ENCODE measurements at places on chromosomes 2 and 18. TPM values are rescaled to one million over a fixed set of nuclear protein-coding genes. Genes with fewer than 3 reads are reported as not detected.
A peak's percentile ranks its signal among the peaks of the same experiment; 100 is the strongest.

DNA sequence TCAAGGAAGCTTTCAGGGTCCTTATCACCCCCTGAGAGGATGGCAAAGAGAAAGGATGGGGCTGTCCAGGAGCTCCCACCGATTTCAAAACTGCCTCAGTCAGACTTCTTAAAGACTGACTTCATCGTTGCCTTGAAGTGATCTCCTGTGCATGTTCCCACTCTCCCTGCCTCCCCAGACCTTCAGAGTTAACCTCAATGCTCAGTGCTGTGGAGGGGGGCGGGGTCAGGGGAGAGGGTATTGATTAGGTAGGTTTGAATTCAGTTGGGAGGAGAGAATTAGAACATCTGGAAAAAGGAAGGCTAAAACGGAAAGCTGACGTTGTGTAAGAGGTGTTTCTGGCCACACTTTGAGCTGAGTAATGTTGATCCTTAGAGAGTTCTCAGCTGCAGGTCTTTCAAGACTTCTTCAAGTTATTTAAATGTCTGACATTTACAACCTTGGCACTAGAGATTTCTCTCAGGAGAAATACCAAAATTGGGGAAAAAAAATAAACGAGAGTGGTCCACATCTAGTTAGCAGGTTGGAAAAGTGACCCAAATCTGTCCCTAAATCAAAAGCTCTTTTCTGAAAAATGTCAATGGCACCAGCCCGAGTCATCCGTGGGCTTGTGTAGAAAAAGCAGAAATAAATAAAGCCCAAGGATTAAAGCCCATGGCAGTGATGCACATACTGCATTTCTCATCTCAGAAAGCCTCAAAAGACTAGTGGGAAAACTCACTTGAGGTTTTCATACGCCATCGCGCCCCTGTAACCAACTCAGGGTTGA, 134.7 kb upstream of the EPAS1 start:
- peaks cover 4% of the 10 kb centered on the region for H3K4me1 ChIP-seq
- H3K27me3 ChIP-seq, result no peaks in the 10 kb centered on the region
- no peak overlapping the region for H3K4me3 ChIP-seq
- no peak overlapping the region for H3K27ac ChIP-seq
- DNase-seq, result no peak

- no peak overlapping the region for H3K4me3 ChIP-seq
- DNase-seq, result no peak
- peaks cover 65% of the 10 kb centered on the region for H3K27me3 ChIP-seq
- H3K36me3 ChIP-seq, result peaks cover 7% of the 10 kb centered on the region
- no peak overlapping the region for H3K27ac ChIP-seq
- H3K4me1 ChIP-seq, result peaks cover 4% of the 10 kb centered on the region
Measured at GRCh38 chr2:85137156-85137555, 4.0 kb downstream of the TCF7L1 start.

GRCh38 chr18:22332590-22332989, 85.1 kb downstream of the CTAGE1 start:
- no peaks in the 10 kb centered on the region for H3K4me1 ChIP-seq
- H3K36me3 ChIP-seq, result no peaks in the 10 kb centered on the region
- H3K27me3 ChIP-seq, result no peaks in the 10 kb centered on the region
- no peak for DNase-seq
- H3K4me3 ChIP-seq, result no peak overlapping the region

GRCh38 chr18:60049172-60049571, 149.4 kb downstream of the PMAIP1 start:
- no peak for DNase-seq
- H3K27me3 ChIP-seq, result peaks cover 6% of the 10 kb centered on the region
- H3K4me1 ChIP-seq, result no peaks in the 10 kb centered on the region
- H3K36me3 ChIP-seq, result no peaks in the 10 kb centered on the region
- no peak overlapping the region for H3K4me3 ChIP-seq
- no peak overlapping the region for H3K27ac ChIP-seq

DNA sequence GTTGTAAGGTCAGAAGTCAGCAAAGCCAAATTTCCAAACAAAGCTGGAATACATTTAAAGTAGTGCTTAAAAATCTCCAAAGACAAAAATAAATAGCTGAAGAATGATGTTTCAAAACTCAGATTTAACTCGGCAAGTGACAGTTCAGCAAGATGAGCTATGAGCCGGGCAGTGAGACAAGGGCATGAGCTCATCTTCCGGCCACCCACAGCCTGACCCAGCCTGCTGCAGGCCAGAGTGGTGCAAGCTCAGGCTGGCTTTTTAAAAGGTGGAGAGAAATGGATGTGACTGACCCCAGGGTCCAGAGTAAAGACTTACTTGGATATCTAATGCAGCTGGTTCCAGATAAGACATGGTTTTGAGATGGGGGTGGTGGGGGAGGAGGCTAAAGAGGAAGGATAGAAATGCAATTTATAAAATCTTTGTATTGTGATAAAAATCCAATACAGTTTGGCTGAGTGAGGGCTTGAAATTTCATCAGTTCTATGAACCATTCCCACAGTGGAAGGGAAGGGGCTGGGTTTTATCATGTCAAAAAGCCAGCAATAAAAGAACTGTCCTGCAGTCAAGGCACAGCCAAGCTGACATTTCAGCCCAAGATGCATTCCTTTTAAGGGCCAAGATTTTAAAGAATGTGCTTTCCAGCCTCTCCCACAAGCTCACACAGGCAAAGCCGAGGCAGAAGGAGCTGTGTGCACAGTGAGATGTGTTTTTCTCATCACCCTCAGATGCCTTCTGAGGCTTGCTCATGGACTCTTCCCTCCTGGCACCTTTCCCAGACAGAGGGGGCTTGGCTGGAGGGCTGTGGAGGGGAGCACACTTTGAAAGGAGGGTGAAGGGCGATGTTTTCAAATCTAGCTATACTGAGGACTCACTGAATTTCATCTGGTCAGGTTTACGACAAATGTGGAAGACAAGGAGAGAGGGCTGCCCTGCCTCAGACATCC, 97.9 kb upstream of the KLHL29 start:
- DNase-seq, result no peak

- peaks cover 2% of the 10 kb centered on the region for H3K36me3 ChIP-seq
- H3K27ac ChIP-seq, result no peak overlapping the region
- H3K27me3 ChIP-seq, result peaks cover 6% of the 10 kb centered on the region
- H3K4me3 ChIP-seq, result no peak overlapping the region
- no peak for DNase-seq
- no peaks in the 10 kb centered on the region for H3K4me1 ChIP-seq
Measured at GRCh38 chr2:217475101-217475500, 527.7 kb downstream of the TNS1 start.

DNA sequence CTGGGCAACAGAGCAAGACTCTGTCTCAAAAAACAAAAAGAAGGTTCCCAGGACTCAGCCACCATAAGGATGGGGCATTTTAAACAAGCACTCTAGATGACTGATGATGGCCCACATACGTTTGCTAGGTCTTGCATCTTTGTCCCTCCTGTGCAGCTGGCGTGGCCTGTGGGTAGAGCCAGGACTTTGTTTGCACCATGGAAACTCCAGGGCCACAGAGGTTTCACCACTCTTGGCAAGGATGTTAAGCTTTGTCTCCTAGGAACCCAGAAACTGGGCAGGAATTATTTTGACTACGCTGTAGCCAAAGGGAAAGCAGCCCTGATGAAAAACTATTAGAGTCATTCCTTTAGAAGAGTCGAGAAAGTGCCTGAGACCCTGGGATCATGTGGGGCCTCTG, 75.3 kb upstream of the STPG4 start:
- H3K27me3 ChIP-seq, result peaks cover 32% of the 10 kb centered on the region
- H3K4me1 ChIP-seq, result no peaks in the 10 kb centered on the region
- no peak overlapping the region for H3K4me3 ChIP-seq
- H3K36me3 ChIP-seq, result peaks cover 1% of the 10 kb centered on the region
- no peak for DNase-seq
- H3K27ac ChIP-seq, result no peak overlapping the region

DNA sequence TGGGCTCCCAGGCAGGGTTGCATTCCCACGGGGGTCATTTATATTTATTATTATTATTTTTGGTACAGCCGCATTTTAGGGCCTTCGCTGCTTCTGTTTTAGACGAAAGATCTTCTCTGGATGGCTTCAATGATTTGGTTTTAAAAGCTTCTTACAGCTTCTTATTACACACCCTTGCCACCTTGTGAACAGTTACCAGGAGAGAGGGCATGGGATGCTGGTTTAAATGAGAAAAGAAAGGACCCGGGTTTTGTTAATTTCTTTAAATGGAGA, 1.7 kb downstream of the SH3RF3 start:
- peak overlapping the region; percentile 91 for H3K4me3 ChIP-seq
- H3K27ac ChIP-seq, result no peak overlapping the region
- DNase-seq, result no peak
- H3K4me1 ChIP-seq, result peaks cover 10% of the 10 kb centered on the region

GRCh38 chr2:240960309-240960970, 38.0 kb upstream of the SNED1 start:
- no peak overlapping the region for H3K27ac ChIP-seq
- peaks cover 4% of the 10 kb centered on the region for H3K4me1 ChIP-seq
- DNase-seq, result no peak
- no peak overlapping the region for H3K4me3 ChIP-seq
- peaks cover 9% of the 10 kb centered on the region for H3K27me3 ChIP-seq

DNA sequence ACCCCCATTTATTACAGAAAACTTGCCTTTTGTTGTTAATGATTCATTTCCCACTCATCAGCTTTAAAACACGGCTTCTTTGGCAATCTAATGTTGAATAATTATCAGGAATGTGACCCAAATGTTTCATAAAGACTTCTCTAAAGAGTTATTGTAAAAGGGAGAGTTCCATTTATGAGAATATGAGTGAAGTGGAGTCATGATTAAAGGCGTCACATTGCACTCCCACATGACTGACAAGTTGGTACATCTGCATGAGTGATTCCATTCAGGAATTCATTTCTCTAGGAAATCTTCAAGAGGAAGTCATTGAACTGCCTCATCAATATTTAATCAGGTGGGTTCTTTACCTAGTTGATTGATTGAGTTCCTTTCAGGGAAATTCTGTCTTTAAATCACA, 184.8 kb downstream of the LNPK start:
- no peak overlapping the region for H3K4me3 ChIP-seq
- peaks cover 4% of the 10 kb centered on the region for H3K27me3 ChIP-seq
- H3K4me1 ChIP-seq, result no peaks in the 10 kb centered on the region

DNA sequence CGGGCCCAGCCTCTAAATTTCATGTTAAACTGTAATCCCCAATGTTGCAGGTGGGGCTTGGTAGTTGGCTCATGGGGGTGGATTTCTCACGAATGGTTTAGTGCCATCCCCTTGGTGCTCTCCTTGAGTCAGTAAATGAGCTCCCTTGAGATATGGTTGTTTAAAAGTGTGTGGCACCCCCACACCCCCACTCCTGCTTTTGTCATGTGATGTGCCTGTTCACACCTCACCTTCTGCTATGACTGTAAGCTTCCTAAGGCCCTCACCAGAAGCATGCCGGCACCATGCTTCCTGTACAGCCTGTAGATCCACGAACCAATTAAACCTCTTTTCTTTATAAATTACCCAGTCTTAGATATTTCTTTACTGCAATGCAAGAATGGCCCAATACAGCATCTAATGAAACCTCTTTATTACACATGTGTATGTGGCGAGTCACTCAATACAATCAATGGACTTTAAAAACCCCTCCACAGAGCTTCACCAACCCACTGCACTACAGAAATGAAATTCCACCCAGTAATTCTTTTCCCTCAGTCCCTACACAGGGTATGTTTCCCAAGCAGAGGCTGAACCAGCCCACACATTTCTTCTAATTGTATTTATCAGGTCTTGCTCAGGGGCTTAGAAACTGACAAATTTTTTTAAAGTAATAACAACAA, 47.3 kb downstream of the WDFY1 start:
- H3K4me3 ChIP-seq, result no peak overlapping the region
- peaks cover 7% of the 10 kb centered on the region for H3K4me1 ChIP-seq
- H3K27ac ChIP-seq, result peak overlapping the region; percentile 43
- no peaks in the 10 kb centered on the region for H3K27me3 ChIP-seq
- H3K36me3 ChIP-seq, result peaks cover 8% of the 10 kb centered on the region

- H3K4me1 ChIP-seq, result peaks cover 5% of the 10 kb centered on the region
- no peaks in the 10 kb centered on the region for H3K36me3 ChIP-seq
- no peak for DNase-seq
- no peak overlapping the region for H3K4me3 ChIP-seq
- H3K27me3 ChIP-seq, result peaks cover 4% of the 10 kb centered on the region
- no peak overlapping the region for H3K27ac ChIP-seq
Measured at GRCh38 chr2:36190097-36190496, 165.5 kb upstream of the CRIM1 start.

- peaks cover 6% of the 10 kb centered on the region for H3K4me1 ChIP-seq
- no peaks in the 10 kb centered on the region for H3K27me3 ChIP-seq
- H3K27ac ChIP-seq, result no peak overlapping the region
- no peak for DNase-seq
- no peaks in the 10 kb centered on the region for H3K36me3 ChIP-seq
Measured at GRCh38 chr2:151906633-151906998, 78.4 kb upstream of the ARL5A start.

DNA sequence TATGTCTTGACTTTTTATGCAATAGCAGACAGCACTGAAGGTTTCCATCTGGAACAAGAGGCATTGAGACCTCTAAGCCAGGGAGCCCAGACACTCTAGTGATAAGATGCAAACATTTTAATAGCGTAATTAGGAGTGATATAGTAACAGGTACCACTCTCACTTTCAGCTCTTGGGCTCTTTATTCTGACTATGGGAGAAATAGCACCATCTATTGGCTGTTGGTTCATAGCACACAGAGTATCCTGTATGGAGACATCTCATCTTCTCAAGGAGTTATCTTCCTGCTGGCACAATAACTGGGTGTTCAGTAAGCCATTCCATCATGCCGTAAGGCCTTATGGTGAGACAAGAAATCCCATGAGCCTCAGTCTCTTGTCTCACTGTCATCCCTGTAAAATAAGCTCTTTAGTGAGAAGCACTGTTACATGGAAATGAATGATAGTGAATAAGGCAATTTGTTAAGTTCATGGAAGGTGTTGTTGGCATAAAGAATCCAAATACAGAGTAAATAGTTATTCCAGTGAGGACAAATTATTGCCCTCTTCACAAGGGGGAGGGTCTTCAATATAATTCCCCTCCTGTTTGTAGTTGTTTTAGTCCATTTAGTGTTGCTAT, 48.3 kb downstream of the THUMPD2 start:
- no peak for DNase-seq
- no peak overlapping the region for H3K4me3 ChIP-seq
- H3K27me3 ChIP-seq, result no peaks in the 10 kb centered on the region
- peaks cover 6% of the 10 kb centered on the region for H3K36me3 ChIP-seq

DNA sequence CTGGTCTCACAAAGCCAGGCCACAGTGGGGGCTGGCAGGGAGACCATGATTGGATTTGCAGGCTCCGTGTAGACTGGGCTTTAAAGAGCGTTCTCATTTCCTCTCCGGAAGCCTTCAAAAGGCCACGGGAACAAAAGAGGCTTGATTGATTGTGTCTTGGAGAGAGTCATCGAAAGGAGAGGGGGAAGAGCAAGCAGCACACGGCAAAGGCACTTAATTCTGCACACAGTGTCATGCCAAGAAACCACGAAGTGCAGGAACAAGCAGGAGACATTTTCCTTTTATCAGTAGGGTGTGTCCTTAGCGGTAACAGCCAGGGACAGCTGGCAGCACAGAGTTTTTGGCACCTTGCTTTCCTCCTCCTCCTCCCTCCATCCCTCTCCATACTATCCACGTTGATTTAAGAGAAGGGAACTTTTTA, 47.7 kb downstream of the GLI2 start:
- no peaks in the 10 kb centered on the region for H3K36me3 ChIP-seq
- peaks cover 3% of the 10 kb centered on the region for H3K4me1 ChIP-seq
- H3K27ac ChIP-seq, result no peak overlapping the region
- H3K4me3 ChIP-seq, result no peak overlapping the region

GRCh38 chr2:5125017-5125730, 567.0 kb upstream of the SOX11 start:
- no peaks in the 10 kb centered on the region for H3K4me1 ChIP-seq
- DNase-seq, result no peak
- no peak overlapping the region for H3K4me3 ChIP-seq
- no peak overlapping the region for H3K27ac ChIP-seq
- no peaks in the 10 kb centered on the region for H3K36me3 ChIP-seq

Gene CCDC102B
- total RNA-seq, result 5.0 TPM

Gene ST3GAL5
- total RNA-seq, result 34.3 TPM

Gene MC5R
- total RNA-seq, result not detected

Gene TEKT4
- not detected for total RNA-seq

Gene CD226
- 106 TPM for total RNA-seq

Gene CROCC2
- total RNA-seq, result not detected

Gene WDFY1
- 36.9 TPM for total RNA-seq

Data from T-helper 17 cell (primary cell).